ENCODE measurements at places on chromosomes 4 and X.

DNA sequence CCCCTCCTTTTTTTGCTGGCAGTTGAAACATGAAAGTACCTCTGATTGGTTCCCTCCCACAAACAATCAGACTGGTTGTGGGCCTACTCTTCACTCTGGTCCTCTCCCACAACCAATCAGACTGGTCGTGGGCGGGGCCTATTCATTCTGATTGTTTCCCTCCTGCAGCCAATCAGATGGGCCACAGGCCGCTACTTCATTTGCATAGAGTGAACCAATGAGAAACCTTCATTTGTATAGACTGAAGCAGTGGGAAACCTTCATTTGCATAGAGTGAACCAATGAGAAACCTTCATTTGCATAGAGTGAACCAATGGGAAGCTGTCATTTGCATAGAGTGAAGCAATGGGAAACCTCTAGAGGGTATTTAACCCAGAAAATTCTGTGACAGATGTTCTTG is 55.2 kb downstream of the TRMT44 start:
- DNase-seq: no peak

GRCh38 chrX:121260596-121261240 is 213.3 kb downstream of the GLUD2 start:
- no peak for DNase-seq

DNA sequence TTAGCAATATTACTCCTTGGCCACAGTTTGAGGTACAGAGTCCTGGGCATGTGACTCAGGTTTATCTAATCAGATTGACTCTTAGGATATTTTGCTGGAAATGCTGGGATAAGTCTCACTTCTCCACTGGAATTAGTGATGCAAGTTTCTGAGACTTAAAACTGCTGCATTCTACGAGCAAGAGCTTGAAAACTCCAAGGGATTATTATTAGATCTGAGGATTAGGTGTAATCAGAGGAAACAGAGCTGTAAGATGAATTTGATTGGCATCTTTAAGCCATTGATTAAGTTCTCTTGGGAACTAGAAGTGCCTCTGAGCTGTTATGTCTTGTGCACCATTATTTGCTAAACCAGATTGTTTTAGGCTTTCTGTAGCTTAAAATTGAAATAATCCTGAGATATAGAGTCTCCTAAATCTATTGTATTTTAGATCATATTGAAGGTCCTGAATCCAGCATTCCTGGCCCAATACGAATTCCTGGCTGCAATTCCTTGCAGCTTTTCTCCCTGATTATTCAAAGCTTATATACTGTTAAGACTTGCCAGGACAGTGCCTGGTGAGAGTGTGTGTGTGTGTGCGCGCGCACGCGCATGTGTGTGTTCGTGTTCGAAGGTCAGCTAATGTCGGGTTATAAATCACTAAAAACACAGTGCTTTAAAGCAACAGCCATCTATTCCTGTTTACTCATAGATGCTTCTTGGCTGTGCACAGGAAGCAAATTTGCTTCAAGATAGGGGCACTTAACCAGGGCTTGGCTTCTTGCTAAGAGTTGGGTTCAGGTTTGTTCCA is 735.1 kb downstream of the STIM2 start:
- no peak for DNase-seq

DNA sequence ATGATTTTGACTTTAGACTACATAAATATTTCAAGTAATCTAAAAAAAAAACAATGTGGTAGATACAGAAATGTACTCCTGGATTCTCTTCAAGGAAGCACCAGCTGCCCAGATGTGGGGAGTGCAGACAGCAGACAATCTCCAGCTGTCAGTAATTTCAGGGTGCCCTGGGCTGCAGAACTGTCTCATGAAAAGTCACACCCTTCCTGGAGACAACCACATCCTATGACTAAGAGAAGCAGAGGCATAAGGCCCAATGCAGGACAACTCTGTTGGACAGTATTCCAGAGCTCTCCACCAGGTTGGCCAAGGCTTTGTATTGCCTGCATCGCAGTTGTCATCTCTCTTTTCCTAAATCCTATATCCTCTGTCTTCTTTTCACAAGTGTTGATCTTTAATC is 34.4 kb upstream of the BLTP1 start:
- no peak for DNase-seq

DNA sequence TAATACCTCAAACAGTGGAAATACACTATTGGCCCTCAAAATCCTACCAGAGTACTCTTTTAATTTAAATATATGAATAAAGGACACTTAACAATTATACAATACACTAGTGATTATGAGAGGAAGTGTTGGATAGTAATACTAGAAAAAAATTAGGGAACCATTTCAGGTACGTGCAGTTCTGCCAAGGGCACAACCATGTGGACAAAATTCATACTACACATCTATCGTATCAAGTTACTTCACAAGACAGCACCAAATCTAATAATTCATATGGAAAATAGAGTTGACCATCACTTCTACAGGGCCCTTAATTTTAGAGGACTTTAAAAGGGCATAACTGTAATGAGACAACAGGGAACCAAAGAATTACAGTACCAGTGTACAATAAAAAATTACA is 69.2 kb upstream of the ZCCHC13 start:
- DNase-seq: no peak

- no peak for DNase-seq
These were observed 252.9 kb downstream of the GPM6A start for GRCh38 chr4:175559126-175559525.

GRCh38 chr4:39770969-39771724 is 73.2 kb downstream of the UBE2K start:
- DNase-seq: no peak

- DNase-seq: no peak
These were observed 196.3 kb downstream of the GPAT3 start for GRCh38 chr4:83732114-83732635.

DNA sequence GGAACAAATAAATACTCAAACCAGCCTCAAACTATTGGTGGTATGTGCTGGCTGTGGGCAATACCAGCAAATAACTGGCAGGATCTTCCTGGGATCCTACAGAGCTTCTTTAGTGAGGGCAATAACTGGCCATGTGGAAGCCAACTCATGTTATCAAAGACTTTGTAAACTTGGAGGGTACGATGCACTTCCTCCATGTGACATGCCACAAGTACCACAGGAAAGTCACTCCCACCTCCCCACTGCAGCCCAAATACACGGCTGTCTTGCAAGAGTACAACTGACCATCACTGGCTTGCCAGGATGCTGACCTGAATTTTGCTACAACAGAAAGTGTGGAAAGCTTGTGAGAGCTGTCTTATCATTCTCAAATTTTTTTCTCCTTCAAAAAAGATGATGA is 93.3 kb upstream of the MAML3 start:
- DNase-seq: no peak

- no peak for DNase-seq
These were observed 152.9 kb downstream of the RTL3 start for GRCh38 chrX:78506248-78506647.

GRCh38 chrX:150037041-150037440 is 98.8 kb upstream of the EOLA2 start:
- no peak for DNase-seq

DNA sequence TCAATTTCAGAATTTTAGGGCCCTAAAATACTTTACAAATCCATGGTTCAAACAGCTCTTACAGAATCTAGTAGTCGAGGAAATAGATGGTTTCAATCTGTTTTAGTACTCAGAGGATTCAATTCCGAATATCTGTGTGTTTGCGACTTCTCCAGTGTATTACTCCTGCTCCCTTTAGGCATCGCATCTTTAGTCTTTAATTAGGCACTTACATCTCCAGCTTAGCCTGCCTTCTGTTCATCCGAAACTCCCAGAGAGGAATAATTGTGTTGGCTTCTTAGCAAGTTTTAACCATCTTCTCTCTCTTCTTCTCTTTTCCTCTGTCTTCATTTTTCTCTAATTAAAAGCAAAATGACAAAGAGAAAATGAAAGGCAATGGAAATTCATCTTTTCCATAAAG is 1901.3 kb upstream of the TENM3 start:
- no peak for DNase-seq

DNA sequence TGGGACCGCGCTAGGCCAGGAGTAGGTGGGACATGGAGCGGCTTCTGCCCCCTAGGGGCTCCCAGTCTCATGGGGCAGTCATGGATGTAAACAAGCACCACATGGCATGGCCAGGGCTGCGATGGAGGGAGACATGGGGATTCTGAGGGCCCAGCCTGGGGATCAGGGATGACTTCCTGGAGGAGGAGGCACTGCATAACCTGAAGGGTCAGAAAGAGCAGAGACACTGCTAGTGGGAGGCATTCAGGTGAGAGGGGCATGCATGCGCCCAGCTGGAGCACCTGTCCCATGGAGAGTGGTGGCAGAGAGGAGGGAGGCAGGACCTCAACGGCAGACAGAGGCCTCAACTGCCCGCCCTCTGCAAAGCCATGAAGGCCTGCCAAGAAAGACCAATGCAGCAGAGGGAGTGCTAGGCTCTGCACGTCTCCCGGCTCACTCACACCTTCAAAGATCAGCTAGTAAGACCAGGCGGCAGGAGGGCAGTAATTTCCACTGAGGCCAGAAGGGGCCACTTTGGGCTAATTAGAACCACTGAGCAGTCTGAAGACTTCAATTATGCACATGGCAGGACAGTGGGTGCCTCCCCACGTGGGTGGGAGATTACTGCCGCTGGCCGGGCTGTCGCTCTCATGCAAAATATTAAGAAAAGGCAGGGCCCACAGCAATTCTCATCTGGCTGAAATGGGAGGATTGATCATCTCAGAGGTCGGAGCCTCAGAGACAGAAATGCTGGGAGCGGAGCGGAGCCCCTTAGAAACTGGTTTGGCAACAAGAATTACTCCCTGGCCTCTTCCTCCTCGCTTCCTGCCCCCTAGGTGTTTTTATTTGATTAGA is 69.6 kb downstream of the PPP2R2C start:
- no peak for DNase-seq

DNA sequence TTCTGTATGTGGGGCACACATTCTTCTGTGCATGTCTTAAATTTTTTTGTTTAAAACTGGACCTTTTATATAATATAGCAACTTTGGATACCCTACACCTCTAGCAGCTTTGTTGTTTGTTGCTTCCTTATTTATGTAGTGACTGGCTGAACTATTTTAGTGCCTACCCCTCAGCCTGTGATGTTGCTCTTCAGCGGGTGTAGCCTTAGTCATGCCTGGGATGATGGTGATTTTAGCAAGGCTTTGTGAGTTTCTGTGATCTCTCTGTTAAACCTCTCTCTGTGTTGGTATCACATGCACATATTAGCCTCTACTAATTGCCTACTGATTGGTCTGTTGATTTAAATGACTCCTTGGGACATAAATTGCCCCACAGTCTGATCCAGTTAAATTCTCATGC is 22.8 kb downstream of the USP9X start:
- no peak for DNase-seq

GRCh38 chr4:175947117-175947722 is 118.4 kb upstream of the WDR17 start:
- no peak for DNase-seq

DNA sequence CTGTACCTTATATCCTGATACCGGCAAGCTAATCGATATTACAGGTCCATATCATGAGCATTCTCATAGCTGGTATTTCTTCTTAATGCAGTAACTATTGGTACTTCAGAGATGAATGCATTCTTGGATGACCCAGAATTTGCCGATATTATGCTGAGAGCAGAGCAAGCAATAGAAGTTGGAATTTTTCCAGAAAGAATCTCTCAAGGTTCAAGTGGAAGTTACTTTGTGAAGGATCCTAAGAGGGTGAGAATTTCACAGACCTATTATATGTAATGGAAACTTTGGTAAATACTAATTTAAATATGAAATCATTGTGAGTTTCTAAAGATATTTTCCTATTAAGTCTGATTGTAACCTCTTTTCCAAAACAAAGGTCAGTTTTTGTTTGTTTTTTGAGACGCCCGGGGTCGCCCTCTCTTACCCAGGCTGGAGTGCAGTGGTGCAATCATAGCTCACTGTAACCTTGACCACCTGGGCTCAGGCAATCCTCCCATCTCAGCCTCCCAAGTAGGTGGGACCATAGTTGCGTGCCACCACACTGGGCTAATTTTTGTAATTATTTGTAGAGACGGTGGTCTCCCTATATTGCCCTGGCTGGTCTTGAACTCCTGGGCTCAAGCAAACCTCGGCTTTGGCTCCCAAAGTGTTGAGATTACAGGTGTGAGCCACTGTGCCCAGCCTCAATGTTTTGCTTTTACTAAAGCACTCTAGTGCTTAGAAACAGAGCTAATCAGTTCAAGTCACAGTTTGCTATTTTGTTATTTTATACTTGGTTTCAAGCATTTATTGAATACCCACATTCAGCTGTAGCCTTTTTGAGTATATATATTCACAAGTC is 18.6 kb downstream of the PI4K2B start:
- DNase-seq: no peak

DNA sequence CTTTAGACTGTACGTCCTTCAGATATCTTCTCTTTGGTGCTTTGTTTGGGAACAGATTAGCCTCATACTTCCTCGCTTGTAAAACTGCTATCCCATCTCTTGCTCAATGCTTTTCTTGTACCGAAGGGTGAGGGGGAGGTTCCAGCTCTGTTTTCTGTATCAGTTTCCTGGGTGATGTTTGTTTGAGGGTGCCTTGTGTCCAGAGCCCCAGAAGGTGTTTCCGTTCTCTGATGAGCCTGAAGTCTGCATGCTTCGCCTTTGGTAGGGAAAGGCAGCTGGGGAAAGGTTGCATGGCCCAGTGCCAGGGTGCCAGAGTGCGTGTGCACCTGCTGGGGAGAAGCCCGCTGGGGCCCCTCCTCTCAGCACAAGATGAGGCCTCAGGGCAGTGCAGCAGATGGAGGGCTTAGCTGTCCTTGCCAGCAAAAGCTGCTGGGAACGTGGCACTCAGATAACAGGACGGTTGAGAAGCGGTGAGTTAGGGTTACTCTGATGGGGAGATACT is 73.7 kb downstream of the TBL1X start:
- no peak for DNase-seq

GRCh38 chr4:88858752-88859151 is 161.1 kb upstream of the NAP1L5 start:
- peak; percentile 6 for DNase-seq

- no peak for DNase-seq
These were observed 651 bp upstream of the SAP30 start for GRCh38 chr4:173370130-173370476.

DNA sequence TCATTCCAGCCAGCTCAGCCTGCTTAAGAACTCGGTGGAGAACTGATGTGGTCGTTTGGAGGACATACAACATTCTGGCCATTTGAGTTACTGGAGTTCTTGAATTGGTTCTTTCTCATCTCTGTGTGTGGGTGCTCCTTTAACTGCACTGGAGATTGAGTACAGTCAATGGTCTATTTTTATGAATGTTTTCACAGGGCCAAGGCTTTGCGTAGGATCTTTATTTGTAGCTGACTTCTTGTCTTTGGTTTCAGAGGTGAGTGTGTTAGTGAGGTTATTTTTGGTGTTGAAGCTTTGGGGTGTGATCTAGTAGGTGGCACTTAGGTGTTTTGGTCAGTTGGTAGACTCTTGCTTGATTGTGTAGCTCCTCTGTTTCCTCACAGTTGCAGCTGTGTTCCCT is 288.4 kb downstream of the LHFPL1 start:
- no peak for DNase-seq

Data from memory B cell (primary cell).